Fibroblast of skin of right quadriceps (primary cell): ENCODE measurements at places on chromosomes 5 and 9.

DNA sequence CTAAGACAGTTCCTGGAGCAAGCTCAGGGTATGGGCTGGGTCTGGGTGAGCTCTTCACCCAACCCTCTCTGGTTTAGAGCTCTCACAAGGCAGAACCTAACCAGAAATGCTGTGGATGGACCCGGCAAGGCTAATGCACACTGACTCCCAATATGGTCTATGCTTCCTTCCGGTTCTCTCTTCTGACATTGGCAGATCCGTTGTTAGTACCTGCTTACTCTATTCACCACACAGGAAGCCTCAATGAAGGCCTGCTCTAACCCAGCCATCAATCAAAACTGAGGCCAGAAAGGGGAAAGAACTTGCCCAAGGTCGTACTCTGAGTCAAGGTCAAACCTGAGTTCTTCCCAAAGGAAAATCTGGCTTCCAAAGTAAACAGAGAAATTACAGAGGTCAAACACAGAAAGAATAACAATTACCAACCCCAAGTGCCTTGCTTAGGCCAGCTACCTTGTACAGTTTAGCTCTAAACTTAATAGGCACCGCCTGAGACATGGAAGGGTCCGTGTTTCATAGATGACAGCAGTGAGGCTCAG, 46.0 kb upstream of the AKNA start:
- no peak for DNase-seq

DNA sequence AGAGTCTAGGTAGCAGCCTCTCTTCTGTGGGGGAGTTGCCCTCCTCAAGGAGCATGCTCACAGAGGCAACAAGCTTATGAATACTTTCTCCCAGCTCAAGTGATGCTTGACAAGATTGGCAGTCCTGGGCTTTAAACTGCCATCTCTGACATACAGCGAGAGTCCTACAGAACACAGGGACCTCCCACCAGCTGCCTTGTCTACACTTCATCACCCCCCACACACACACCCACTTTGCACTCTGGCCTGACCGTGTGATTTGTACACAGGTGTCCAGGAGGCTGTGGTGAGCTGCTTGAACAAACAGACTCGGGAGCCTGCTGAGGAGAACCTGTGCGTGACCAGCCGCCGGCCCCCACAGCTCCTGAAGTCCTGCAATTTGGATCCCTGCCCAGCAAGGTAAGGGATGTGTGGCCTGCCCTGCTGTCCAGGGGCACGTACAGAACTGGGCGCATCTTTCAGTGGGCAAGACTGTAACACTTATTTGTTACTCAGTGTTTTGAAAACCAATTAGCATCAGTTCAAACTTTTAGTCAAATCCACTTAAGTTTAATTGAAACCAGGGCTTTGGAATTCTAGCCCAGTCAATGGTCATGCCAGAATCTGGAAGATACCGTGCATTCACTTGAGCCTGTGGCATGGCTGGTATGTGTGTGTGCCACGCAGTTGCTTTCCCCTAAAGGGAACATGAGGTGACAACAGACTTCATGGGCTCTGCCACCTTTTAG, 247.5 kb downstream of the ADAMTSL1 start:
- no peak for DNase-seq

DNA sequence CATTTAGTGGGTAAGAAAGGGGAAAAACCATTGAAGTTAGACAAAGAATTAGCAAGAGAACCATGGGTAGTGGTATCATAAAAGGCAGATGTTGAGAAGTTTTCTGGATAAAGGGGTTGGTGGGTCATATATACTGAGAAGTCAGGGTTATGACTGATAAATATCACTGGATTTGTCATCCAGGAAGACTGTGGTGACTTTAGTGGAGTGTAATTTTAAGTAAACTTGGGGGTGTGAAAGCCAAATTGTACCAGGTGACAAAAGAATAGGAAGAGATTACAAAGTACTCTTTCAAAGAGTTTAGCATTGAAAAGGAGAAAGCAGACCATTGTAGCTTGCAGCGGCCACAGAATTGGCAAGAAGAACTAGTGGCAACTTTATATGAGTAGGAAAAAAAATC, 315.2 kb upstream of the DMAC1 start:
- no peak for DNase-seq

- DNase-seq = no peak
Measured at GRCh38 chr9:114272739-114273431, 50.0 kb upstream of the ORM1 start.

GRCh38 chr9:133201424-133202144, 7.5 kb downstream of the OBP2B start:
- DNase-seq = no peak

GRCh38 chr9:5263351-5264218, 32.4 kb downstream of the INSL4 start:
- DNase-seq = peak; percentile 7

DNA sequence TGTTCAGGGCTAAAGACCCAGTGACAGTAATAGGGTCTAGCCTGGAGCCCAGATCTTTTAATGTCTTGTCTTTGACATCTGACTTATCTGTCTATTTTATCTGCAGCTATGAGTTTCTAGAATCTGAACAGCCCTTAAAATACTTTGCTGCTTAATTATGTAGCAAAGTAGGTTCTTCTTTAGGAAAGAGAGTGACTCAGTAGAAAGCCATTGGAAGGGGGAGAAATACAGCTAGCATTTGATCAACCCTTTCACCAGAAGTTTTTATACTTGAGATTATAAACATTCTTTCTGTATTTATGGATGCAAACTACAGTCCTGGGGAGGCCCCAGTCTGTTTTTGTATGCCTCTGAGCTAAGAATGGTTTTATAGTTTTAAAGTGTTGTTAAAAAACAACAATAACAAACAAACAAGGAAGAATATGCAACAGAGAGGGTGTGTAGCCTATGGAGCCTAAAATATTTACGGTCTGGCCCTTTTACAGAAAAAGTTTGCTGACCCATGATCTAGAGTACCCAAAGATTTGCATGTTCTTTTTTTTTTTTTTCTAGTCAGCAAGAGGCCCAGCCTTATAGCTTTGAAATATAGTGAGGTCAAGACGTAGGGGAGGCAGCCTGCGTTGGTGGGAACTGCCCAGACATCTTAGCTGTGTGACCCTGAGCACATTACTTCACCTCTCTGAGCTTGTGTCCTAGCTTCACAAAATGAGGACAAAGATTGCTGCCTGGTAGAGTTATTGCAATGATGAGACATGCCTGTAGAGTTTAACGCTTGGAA, 9.7 kb downstream of the GSN start:
- peak; percentile 82 for DNase-seq

- no peak for DNase-seq
Measured at GRCh38 chr5:128092144-128092543, 8.6 kb downstream of the SLC12A2 start.

GRCh38 chr9:70683841-70684240, 269.4 kb upstream of the KLF9 start:
- DNase-seq = no peak

GRCh38 chr5:139222346-139222745, 24.2 kb upstream of the SIL1 start:
- no peak for DNase-seq

GRCh38 chr5:147490989-147491388, 18.9 kb downstream of the DPYSL3 start:
- DNase-seq = no peak

- DNase-seq = no peak
Measured at GRCh38 chr5:133827011-133827410, 141.4 kb downstream of the C5orf15 start.

GRCh38 chr5:107284822-107285525, 385.8 kb downstream of the EFNA5 start:
- peak; percentile 31 for DNase-seq

GRCh38 chr5:177611446-177612214, 11.7 kb downstream of the B4GALT7 start:
- DNase-seq = no peak

GRCh38 chr5:68041293-68041692, 174.3 kb upstream of the PIK3R1 start:
- DNase-seq = no peak

DNA sequence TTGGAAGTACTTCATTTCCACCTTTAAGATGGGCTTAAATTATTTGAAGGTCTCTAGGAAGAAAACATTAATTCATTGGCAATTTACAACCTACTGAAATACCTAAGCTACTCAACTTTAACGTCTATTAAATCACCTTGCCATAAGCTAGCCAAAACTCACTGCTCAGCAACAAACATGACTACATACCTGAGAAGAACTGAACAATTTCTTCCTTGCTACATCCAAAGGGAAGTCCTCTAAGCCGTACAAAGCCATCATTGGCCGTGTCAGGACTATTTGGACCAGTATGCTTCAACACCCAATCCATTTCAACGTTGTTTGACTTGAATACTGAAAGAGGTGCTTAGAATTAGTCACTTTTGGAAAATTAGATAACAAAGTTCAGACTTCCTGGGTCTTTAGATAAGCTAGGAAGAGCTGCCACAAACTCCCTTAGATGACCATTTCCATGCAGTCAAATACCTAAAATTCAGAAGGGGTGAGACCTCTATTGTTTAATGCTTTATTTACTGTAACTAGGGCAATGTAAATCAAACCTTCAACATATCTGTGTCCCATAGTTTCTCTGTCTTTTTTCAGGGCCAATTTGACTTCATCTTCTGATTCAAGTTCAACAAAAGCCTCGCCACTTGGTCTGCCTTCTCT, 2.6 kb downstream of the HNRNPH1 start:
- DNase-seq = no peak

DNA sequence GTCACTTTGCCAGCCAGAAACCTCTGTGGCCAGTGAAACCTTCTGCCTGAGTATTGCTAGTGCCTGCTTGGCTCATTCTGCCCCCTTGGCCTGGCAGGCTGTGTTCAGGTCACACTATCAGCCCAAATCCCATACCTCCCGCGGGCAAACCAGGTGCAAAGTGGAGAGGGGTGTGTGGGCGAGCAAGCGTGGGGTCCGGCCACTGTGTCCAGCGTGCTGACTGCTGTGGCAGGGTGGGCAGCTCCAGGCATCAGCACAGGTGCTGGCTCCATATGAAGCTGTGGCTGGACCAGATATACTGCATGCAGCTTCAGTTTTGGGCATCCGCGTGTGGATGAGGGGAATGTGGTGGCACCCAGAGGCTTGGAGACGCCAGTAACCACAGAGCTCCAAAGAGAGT, 576.5 kb upstream of the EDIL3 start:
- DNase-seq = no peak

GRCh38 chr9:116141864-116142561, 11.6 kb upstream of the PAPPA start:
- peak; percentile 74 for DNase-seq

DNA sequence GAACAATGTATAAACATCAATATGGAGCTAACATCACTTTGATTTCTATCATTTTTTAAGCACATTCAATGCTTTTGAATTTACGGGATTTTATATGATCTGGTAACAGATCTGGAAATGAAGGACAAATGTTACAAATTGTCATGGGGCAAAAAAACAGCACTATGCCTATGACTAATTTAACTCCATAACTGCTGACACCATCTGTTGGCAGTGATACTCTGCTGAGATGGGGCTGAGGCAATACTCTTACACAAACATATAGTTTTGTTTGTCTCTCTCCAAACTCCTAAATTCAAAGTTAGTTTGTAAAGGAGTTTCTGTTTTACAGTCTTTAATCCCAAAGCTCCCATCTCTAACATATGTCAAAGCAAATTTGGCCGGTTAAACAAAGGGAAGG, 132.5 kb upstream of the FER start:
- DNase-seq = peak; percentile 48
